ENCODE measurements at places on chromosomes 6 and 20.

DNA sequence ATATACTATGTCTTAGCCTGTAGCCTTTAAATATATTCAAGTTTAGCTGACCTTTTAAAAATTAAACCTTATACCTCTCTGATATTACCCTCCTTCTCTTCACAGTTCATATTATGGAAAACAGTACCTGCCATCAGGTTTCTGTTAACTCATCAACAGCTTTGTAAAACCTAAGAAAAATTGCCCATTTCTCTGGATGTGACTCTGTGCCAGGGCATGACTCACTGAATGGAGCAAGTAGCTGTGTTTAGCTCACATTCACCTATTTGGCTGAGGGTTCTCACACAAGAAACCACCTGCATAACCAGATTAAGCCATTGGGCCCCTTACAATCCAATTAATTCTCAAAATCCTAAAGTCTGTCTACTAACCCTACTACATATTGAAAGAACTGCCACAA is 678.8 kb upstream of the MARCKS start:
- no peak for DNase-seq

DNA sequence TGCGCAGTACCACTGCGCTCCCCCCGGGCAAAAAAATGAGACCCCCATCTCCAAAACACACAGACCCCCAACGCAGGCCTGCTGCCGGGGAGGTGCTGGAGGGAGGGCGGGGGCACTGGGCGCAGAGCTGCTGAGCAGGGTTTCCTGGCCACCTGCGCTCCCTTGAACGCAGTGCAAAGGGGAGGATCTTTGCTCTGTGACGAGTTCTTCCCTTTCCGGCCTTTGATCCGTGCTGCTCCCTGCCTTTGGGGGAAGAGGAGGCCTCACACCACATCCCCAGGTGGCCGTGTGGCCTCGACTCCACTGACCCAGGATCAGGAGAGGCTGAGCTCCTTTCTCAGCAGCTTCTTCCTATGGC is 8.9 kb upstream of the COL20A1 start:
- DNase-seq, result no peak

DNA sequence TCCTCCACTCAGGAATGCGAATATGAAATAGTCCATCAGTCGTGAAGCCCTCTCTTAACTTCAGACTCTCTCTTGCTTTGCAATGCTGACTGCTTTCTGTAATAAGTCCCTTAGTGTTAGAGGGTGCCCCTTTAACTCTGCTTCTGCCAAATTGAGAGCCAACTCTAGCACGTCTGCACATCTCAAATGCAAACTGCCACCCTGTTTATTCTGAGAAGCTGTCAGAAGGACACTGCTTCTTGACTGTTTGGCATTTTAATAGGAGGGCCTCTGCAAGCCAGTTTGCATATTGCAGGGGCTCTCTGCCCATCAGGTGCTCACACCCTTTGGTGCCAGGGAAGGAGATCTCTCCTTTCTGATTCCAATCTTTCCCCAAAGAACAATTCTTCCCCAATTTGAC is 589.8 kb upstream of the CDH4 start:
- DNase-seq, result no peak

DNA sequence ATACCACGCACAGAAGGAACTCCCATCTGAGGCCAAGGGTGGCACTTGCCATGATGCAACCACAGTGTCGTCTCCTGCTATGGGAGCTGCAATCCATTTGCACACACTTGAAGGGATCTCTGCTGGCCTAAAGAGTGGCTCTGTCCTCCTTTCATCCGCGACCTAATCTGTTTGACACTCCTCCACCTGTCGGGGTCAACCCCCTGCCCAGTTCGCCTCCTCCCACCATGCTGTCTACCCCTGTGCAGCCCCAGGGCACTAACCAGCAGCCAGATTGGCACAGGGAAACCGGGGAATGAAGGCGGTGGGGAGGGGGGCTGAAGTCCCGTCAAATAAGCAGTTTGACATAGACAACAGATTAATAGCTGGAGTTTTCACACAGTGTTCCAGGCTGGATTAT is 58.1 kb upstream of the FOXQ1 start:
- no peak for DNase-seq

DNA sequence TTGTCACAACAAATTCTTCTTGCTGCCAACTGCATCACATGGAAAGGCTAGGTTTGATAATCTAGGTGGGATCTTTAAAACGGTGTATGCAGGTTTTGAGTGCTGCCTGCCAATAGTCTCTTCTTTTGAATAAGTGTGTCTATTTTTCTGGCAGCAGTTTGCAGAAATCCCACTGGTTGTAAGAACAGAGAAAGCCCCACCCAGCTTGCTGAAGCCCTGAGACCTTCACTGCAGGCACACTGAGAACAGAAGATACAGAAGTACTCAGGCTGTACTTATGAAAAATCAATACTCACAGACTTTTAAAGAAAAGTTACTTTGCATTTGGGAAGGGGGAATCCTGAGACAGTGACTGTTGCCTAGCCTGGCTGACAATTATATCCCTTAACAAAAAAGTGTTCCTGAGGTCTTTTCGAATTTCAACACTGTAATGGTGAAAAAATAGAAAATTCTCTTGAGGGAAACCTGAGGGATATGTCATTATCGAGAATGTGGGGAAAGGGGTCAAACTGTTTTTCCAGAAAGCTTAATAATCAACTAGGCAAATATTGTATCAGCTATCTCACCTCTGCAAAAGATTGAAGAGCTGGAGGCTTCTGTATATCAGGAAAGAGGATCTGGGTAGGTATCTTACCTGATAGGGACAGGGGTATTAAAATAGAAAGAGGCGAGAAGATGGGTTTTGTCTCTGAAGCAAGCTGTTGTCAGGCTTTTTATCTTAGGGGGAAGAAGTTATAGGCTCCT is 199.9 kb downstream of the LRFN2 start:
- no peak for DNase-seq
